ENCODE measurements at places on chromosomes 6 and 20.

DNA sequence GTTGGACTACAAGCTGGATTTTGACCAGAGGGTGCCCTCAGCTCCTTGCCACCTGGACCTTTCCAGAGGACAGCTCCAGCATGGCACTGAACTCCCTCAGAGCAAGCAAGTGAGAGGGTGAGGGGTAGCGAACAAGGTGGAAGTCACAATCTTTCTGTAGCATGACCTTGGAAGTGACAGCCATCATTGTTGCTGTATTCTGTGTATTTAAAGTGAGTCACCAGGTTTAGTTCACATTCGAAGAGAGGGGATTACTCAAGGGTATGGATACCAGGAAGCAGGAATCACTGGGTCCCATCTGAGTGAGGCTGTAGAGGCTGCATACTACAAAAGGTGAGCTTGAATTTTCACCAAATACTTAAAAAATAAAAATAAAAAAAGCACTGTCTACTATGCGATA, 280.0 kb upstream of the SPTLC3 start:
- no peak for DNase-seq

GRCh38 chr6:72061286-72061685, 174.9 kb downstream of the RIMS1 start:
- DNase-seq: no peak

GRCh38 chr6:138446821-138447220, 42.8 kb downstream of the HEBP2 start:
- DNase-seq: no peak

DNA sequence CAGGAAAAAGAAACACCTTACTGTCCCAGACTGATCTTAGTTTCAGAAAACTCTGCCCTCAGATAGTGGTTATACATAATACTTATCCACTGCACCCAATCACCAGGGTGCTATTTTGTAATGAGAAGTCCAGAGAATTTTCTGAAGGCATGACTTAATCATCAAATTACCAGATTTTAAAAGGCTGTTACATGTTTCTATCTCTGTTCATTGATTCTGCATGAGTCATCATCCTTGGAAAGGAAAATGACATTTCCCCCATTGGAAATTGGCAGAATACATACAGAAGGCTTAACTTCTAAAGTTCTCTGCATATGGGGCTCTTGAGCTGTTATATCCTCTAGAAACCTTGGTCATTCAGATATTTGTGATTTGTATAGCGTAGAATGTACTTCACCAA, 587.9 kb upstream of the FLRT3 start:
- DNase-seq: no peak

DNA sequence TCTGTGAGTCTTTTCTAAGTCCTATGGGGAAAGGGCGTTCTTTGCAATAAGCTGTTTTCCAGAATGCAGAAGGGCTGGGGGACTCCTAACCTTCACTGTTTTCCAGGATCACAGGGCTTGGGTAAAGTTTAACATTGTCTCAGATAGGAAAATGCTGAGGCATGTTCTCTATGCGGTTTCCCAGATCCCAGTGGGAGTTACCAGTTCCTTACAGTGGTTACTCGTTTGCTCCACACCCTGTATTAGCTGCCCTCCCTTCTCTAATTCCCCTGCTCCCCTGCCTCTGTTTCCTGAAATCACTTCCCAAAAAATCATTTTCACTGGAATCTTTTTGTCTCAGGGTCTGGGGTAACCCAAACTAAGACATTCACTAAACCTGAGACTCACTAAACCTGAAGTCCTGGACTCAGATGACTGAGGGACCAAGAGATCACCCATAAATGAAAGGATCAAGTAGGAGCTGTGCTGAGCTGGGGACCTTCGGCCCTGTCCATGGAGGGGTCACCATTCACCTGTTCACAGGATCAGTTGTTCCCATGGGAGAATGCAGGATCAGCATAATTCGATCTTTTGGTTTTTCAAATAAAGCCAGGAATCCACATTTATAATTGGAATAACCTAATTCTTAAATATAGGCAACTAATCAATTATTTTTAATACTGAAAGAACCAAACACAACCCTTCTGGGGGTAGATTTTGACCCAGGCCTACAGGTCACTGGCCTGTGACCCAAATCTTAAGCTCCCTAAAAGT, 76.2 kb downstream of the ISM1 start:
- no peak for DNase-seq

GRCh38 chr20:36497856-36498255, 43.5 kb upstream of the MYL9 start:
- no peak for DNase-seq

DNA sequence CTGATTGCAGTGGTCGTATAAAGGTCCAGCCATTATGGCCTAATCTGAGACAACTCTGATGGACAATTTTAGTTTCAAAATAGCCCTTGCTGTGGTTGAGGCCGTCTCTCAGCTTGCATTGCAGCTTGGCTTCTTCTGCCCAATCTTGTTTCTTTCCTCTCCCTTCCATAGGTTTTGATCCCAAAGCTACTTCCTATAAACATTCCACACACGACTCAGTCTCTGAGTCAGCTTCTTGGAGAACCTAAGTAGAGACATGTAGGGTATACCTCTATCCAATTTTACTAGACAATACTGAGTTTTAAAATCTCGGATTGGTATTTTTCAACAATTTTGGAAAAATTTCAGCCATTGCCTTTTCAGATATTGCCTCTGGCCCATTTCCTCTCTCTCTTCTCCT, 13.4 kb downstream of the IYD start:
- no peak for DNase-seq

GRCh38 chr6:85684133-85684808, 41.6 kb upstream of the SYNCRIP start:
- no peak for DNase-seq

DNA sequence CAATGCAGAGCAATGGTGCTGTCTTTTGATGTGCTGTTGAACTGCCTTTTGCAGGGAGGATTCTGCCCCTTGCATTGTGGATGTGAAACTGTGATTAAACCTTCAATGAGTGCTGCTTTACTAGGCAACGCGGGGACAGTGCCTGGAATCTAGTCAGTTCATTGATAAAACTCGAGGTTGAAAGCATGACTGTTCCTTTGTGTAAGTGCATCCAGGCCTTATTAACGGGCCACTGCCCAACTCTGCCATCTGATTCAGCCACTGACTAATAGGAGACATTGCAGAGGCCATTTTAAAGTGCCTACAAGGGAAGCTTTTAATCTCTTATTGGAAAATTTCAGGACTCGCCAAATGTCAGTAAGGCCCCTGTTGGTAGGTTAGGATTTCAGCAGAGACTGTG, 49.3 kb downstream of the SLC35F1 start:
- DNase-seq: no peak

DNA sequence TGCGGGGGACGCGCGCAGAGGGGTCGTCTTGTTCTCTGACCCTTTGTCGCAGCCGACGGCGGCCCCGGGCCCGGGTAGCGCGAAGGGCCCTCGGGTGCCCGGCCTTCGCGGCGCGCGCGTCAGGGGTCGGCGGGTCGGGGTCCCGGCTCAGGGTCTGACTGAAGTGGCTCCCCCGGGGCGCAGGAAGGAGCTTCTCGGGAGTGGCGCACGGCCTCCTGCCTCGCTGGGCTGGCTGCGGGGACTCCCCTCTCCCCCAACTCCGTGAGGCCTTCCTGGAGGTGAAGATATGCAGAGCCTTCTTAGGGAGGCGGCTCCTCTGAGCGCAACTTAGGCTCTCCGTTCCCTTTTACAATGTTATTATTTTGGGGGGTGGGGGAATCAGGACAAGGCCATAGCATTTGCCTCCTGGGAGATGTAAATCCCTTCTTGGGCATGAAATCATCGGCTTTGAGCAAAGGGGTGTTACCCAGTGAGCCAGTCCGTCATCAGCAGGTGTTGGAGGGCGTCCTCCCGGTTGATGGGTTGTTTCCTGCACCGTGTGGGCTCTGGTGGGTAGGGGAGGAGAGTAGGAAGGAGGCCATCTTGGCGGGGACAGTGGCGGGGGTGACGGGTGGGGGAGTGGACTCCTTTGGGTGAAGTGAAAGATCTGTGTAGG, 523 bp downstream of the CDS2 start:
- peak; percentile 65 for DNase-seq

All from naive thymus-derived CD4-positive, alpha-beta T cell (primary cell).